WERI-Rb-1 (cell line): ENCODE measurements at places on chromosomes 1 and 21.

DNA sequence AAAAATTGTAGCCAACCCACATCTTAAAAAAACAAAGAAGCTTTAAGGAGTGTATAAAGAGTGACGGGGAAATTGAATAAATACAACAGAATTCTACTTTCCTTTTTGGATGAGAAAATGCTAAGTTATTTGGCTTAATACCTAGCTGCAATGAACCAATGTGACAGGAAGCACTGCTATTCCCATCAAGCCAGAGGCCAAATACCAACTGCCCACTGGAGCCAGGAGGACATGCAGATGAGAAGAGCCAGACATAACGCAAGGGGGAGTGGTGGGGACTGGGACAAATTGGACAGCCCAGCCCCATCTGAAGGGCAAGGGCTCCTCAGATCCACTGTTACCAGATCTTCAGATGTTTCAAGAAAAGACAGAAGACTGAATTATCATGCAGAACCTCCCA lies 25.7 kb downstream of the DNAJC11 start:
- no peak for DNase-seq

DNA sequence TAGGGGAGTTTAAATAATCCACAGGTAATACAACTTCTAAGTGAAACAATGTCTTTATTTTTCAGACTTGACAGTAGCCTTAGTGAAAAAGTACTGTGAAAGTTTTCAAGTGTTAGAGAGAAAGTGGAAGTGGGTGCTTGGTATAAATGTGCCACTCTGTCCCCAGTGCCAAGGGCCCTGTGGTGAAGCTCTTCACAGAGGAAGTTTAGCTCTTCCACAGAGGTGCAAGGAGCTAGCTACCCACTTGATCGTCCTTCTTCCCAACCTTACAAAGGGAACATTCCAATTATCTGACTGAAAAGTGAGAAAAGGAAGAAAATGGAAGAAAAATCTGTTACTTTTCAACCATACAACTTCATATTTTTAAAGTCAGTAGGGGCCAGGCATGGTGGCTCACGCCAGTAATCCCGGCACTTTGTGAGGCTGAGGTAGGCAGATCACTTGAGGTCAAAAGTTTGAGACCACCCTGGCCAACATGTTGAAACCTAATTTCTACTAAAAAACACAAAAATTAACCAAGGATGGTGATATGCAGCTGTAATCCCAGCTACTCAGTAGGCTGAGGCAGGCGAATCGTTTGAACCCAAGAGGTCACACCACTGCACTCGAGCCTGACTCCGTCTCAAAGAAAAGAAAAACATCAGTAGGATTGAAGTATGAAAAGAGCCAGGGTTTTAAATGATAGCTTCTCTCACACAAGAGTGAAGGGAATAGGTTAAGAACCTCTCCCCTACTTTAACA lies 41.0 kb upstream of the PTPRC start:
- DNase-seq: no peak

GRCh38 chr21:37164742-37165141 lies 91.7 kb downstream of the TTC3 start:
- DNase-seq: no peak

DNA sequence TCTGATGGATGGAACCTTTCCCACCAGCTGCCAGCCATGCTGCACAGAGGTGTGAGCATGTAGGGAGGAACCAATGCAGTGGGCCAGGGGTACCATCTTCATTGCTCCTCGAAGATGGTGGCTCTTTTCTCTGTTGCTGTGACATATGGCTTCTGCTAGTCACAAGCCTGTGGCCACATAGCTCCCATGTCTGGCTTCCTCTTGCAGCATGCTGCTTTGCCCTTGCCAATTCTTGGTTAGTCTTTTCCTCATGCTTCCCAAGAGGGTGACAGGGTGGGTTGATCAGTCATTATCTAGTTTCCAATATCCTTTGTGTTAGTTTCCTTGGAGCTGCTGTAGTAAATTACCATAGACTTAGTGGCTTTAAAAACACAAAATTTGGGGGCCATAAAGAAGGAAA lies 123.4 kb downstream of the ETS2 start:
- no peak for DNase-seq
